ENCODE measurements at places on chromosomes 5 and 9. TPM values are rescaled to one million over a fixed set of nuclear protein-coding genes. Genes with fewer than 3 reads are reported as not detected.

PCDHGA9 gene
- 5.5 TPM for total RNA-seq

GRCh38 chr5:58924306-58924705, 341.4 kb downstream of the RAB3C start:
- H3K4me3 ChIP-seq, result no peak overlapping the region
- DNase-seq, result no peak
- H3K36me3 ChIP-seq, result no peaks in the 10 kb centered on the region
- no peaks in the 10 kb centered on the region for H3K27me3 ChIP-seq
- H3K27ac ChIP-seq, result no peak overlapping the region

- peaks cover 28% of the 10 kb centered on the region for H3K4me1 ChIP-seq
- H3K36me3 ChIP-seq, result peaks cover under 1% of the 10 kb centered on the region
- H3K27ac ChIP-seq, result peak overlapping the region; percentile 53
- H3K4me3 ChIP-seq, result no peak overlapping the region
Measured at GRCh38 chr5:11182441-11183080, 421.5 kb upstream of the DAP start.

GRCh38 chr5:137310051-137310730, 188.9 kb downstream of the SPOCK1 start:
- no peak overlapping the region for H3K4me3 ChIP-seq
- no peaks in the 10 kb centered on the region for H3K36me3 ChIP-seq
- no peak overlapping the region for H3K27ac ChIP-seq
- peaks cover 12% of the 10 kb centered on the region for H3K4me1 ChIP-seq
- peaks cover 3% of the 10 kb centered on the region for H3K27me3 ChIP-seq
